ENCODE measurements at places on chromosomes 12 and 14.

DNA sequence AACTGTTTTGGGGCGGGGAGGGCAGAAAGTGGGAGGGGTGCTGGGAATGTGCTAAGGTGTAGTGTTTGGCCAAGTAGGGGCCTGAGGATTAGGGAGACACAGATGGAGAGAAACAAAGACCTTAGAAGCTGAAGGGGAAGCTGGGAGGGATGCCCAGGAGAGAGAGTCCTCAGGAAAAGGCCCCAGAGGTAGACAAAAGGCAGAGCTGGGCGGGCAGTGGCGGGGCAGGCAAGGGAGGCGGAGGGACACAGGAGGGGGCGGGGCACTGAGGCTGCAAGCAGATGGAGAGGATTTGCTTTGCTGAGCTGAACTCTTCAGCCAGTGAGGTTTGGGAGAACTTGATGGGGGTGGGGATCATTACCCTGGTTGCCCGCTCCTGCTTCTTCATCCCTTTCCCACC lies 2.8 kb downstream of the PTMS start:
- peak; percentile 78 for DNase-seq

DNA sequence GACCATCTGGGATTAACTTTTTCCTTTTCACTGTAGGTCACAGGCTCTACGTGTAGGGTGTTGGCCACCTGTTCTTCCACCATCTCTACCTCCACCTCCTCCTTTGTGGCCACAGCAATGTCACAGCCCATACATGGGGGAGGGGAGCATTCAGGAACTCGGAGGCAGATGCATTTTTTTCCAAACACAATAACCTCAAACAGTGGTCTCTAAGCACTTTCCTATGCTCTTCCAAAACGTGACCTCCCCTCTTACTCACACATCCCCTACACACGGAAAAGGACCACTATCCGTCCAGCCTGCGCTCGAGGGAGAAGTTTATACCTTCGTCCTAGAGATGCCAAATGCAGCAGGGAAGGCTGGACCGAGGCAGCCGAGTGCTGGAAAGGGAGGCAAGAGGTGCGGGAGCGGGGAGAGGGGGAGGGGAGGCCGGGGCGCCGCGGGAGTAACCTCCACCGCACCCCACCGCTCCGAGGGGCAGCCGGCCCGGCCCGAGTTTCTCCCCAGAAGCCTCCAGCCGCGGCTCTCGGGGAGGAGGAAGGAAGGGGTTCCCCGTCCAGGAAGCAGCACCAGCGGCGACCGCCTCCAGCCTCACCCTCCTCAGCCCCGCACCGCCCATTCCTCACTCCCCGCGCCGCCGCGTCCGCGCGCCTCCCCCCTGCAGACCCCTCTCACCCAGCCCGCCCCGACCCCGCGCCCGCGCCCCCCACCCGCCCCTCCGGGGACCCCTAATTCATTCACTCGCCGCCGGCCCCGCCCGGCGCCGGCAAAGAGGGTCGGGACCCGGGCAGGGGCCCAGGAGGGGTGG lies 594 bp downstream of the KRAS start:
- DNase-seq, result peak; percentile 42

GRCh38 chr14:99880651-99881420 lies 87.6 kb downstream of the EML1 start:
- no peak for DNase-seq

DNA sequence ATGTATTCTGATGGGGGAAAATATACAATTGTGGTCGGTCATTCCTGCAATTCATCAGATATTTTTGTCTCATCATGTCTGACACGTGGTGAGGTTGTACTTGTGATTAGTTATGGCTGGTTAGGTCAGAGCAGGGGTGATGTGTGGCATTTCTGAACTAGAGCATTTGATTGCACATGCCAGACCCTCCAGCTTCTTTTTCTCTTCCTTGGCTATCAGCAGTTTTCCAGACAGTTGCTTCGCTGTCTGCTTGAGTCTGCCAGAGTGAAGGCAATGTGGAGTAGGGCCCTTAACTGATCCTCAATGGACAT lies 25.9 kb downstream of the TMEM117 start:
- no peak for DNase-seq

DNA sequence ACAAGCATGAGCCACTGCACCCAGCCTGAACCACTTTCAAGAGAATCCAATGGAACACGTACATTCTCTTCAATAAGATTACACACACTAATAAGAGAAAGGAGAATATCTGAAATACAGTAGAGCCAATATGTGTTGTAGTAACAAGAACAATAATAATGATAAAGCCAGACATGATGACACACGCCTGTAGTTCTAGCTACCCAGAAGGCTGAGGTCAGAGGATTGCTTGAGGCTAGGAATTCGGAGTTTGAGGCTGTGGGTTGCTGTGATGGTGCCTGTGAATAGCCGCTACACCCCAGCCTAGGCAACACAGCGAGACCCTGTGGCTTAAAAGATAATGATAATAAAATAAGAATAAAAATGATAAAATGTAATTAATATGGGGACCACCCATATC lies 15.6 kb downstream of the APOBEC1 start:
- no peak for DNase-seq

GRCh38 chr12:117025481-117026151 lies 73.6 kb downstream of the TESC start:
- peak; percentile 55 for DNase-seq

- no peak for DNase-seq
Measured at GRCh38 chr12:57615637-57616036, 4.4 kb downstream of the ARHGEF25 start.

DNA sequence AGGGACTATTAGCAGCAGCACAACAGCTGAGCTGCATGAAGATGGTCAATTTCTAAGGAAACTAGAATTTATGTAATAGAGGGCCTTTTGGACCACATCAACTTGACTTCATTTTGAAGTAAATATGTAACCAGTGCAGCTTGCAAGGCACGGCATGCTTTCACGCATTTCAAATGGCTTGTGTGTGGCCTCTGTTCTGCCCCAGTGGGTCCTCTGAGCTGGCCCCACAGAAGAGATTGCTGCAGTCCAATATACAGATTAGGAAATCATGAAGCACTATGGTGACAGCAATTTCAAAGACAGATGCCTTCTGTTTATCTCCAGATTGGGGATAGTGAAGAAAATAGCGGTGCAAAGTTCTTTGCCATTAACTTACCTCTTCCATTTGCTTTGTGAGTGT lies 101.4 kb downstream of the PDZRN4 start:
- DNase-seq, result no peak

DNA sequence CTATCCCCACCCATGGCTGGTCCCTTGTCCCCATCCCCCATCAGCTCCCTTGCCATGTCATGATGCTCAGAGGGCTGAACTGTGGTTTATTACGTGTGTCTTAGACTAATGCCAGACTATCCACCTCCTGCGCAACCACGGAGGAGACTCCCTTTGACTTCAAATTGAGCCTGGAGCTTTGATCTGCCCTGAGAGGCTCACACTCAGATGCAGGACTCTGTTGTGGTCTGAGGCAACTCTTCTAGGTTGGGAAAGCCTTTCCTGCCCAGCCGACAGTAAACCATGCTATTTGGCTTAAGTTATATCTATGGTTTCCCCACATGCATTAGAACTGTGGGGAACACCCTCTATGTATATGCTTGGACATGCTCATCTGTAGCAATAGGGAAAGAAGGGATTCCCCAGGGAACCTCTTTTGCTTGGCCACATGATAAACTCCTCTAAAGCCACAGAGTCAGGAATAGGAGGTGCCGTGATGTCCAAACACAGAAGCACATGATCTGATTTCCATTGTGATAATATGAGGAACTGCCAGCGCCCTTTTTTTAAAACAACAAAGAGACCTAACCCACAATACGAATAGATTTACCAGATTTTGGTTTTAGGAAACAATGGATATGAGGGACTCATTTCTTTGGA lies 11.1 kb upstream of the LGALS3 start:
- DNase-seq, result no peak

GRCh38 chr12:123011701-123012100 lies 31.2 kb downstream of the ARL6IP4 start:
- no peak for DNase-seq

- no peak for DNase-seq
Measured at GRCh38 chr14:52313462-52313861, 650 bp upstream of the PTGER2 start.

DNA sequence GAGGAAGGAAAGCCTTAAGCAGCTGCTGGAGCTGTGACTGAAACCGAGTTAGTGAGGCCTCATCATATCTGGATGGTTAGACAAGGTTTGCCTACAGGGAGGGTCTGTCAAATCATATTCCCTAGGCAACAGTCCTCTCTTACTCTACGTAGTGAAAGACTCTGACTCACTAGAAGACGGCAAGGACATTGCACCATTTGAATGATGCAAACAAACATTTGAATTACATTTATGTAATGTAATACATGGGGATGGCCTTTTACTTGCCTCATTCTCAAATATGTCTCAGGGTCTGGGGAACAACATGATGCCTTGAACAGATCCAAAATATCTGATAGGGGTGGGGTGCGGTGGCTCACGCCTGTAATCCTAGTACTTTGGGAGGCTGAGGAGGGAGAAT lies 29.8 kb upstream of the STRAP start:
- no peak for DNase-seq

DNA sequence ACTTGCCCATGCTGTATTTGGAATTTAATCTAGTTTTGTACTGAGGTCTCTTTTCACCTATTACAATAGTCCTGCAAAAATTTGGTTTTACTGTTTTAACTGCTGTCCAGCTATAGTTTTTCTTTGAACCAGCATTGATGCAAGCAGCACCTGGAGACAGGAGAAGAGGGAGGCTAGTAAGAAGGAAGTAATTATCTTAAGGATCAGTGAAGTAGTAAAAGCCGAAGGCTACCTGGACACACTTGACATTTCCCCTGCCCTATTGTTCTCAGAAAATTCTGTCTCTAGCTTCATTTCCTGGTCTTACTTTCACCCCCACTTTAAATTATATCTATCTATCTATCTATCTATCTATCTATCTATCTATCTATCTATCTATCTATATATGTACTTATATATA lies 43.5 kb upstream of the LRIG3 start:
- no peak for DNase-seq

DNA sequence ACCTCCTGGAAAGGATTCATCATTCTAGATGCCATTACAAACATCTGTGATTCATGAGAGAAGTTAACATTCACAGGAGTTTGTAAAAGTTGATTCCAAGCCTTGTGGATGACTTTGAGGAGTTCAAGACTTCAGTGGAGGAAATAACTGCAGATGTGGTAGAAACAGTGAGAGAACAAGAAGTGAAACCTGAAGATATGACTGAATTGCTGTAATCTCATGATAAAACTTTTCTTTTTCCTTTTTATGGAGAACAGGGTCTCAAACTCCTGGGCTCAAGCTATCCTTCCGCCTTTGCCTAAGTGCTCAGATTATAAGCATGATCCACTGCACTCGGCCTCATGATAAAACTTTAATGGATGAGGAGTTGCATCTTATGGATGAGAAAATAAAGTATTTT lies 64.5 kb upstream of the GTF2A1 start:
- no peak for DNase-seq

- DNase-seq, result no peak
Measured at GRCh38 chr12:51484119-51484518, 59.5 kb downstream of the SLC4A8 start.

DNA sequence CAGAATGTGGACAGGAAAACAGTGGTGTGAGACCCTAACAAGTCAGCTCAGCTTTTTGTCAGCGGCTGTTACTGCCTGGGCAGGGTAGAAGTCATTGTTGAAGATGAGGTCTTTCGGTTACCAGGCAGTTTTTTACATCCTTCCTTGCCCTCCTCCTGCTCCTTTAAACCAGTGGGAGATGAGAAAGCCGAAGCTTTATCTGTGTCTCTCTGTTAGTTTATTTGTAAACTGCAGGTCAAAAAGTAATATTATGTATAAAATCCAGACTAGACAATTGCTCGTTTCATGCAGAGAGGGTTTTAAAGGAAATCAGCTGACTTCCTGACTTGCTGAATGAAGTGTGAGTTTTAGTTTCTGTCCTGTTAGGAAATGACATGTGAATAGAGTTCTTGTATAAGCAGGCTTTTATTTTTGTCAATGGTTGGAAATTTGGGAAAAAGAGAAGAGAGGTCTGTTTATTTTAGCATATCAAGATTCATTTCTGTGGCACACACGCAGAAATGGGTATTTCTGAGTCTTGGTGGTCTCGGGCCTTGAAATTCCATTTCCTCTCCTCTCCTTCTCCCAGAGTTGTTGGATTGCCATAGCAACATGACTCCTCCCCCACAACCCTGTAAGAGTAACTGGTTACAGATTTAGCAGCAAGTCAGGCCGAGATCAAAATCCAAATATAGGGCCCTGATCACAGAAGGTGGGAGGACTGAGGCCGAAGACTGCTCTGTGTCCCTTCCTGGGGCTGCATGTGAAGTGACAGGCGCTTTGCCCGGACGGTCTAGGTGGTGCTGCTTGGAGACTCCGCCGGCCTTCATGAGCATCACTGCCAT lies 60.8 kb downstream of the SAMD4A start:
- peak; percentile 66 for DNase-seq

DNA sequence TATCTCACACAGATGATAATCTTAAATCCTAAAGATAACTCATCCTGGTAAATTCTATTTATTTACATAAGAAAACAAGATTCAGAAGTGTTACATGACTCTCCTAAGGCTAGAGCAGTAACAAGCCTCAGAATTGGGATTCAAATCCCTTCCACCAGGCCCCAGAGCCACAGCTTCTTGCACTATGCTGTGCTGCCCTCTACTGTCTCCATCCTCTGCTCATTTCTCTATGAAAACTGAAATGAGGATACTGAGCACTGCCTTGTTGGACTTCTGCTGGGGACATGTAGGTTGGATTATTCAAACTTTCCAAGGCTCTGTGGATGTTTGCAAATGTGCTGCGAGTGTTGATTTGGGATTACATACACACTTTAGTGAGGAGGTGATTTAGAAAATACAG lies 23.5 kb upstream of the C12orf50 start:
- DNase-seq, result no peak

DNA sequence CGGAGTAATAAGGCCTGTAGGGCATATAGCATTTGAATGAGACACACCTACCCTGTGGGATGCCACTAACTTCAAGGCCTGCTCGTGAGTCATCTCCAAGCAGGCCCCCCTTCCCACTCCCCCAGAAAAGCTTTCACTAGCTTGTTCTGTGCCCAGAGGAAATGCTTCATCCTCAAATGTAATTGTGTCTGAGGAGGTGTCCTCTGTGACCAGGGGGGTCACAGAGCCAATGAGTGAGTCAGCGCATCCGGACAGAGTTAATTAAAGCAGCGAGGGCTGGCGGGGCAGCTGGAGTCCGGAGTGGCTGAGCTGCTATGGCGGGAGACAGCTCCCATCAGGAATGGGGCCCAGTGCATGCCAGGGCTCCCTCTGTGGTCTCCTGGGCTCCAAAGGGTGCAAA lies 27.0 kb upstream of the ESRRB start:
- DNase-seq, result no peak

GRCh38 chr12:30694412-30695198 lies 1.1 kb downstream of the IPO8 start:
- peak; percentile 50 for DNase-seq

- no peak for DNase-seq
Measured at GRCh38 chr12:84506282-84506681, 406.3 kb downstream of the SLC6A15 start.

DNA sequence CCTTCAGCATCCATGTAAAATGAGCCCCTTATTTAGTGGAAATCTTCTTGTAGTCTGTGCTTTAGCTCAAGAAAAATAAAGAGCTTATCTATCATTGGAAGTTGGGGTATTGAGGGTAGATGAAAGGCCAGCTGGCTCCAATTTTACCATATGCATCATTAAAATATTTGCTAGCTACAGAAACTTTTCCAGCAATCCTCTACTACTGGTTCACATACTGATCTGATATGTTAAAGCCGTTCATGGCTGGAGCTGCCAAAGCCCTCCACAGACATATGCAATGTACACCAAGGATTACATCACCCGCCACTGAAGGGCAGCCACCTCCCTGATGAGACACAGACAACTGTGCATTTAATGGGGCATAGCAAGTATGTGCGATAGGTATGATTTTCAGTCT lies 1205.3 kb downstream of the GALC start:
- no peak for DNase-seq

Data from tibial artery (tissue), 4 donors.